ENCODE measurements at places on chromosomes 6 and 20. TPM values are rescaled to one million over a fixed set of nuclear protein-coding genes. Genes with fewer than 3 reads are reported as not detected.

The TRERF1 gene
- 5.4 TPM for total RNA-seq

The PEX7 gene
- 20.0 TPM for total RNA-seq

The SRSF12 gene
- total RNA-seq, result not detected

The CASS4 gene
- total RNA-seq, result 3.4 TPM

The MYBL2 gene
- total RNA-seq, result 0.32 TPM

The CD109 gene
- total RNA-seq, result 10.2 TPM

The TGM2 gene
- total RNA-seq, result 44.9 TPM

The MAP7 gene
- total RNA-seq, result 16.4 TPM

The COL12A1 gene
- total RNA-seq, result 90.9 TPM

The PTCRA gene
- not detected for total RNA-seq

The FLRT3 gene
- under 0.01 TPM for total RNA-seq

The SLC32A1 gene
- not detected for total RNA-seq

The LY6G6F gene
- not detected for total RNA-seq

The CRISP2 gene
- total RNA-seq, result not detected

The TREM1 gene
- total RNA-seq, result 1.3 TPM

The FRK gene
- total RNA-seq, result 0.64 TPM

The PI3 gene
- total RNA-seq, result not detected

The ANKRD66 gene
- total RNA-seq, result not detected

DNA sequence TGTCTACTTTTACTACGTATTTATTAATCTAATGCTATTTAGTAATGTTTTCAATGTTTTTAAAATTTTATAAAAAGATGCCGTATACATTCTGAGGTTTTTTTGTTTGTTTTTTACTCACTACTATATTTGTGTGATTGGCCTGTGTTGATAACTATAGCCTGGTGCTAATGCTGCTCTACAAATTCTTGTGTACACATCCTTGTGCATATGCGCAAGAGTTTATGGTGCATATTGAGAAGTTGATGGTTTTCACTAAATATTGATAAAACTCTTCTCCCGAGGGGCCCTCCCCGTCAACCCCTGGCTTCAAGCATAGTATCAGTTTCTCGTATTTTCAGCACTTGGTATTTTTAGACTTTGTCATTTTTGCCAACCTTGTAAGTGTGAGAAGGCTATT lies 59.9 kb downstream of the E2F3 start:
- DNase-seq, result no peak

DNA sequence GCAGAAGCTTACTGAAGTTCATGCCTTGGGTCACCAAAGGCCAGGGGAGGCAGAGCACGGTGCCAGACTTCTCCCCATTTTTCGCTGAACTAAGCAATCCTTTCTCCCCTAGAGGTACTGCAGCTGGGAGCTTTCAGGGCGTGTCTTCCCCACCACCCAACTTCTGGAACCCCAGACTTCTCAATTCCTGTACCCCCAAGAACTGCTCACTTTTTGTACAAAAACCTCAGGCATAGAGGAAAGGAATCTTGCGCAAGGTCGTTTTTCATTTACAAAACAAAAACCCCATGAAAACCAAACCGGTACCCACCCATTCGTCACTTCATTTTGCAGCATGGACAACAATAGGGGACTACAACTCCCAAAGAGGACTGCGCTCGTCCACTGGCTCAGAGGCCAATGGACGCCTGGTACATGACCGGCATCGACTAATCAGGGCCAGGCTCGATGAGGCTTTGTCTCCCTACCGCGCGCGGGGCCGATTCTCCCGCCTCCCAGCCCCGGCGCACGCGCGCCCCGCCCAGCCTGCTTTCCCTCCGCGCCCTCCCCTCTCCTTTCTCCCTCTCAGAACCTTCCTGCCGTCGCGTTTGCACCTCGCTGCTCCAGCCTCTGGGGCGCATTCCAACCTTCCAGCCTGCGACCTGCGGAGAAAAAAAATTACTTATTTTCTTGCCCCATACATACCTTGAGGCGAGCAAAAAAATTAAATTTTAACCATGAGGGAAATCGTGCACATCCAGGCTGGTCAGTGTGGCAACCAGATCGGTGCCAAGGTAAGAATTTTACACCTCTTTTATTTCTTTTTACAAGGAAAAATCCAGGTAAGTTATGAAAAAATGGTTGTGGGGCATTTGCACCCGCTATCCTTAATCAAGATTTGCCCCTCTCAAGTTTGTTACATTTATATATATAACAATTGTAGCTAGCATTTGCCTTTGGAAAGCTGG lies at the start of gene TUBB:
Gene TUBB, plus strand, starts transcription at position 562 of the 947 bp plus-strand sequence. Its CDS starts 155 bp downstream, at position 717.
- peak; percentile 97 for DNase-seq

GRCh38 chr6:42748203-42748898 lies 2.4 kb upstream of the TBCC start:
- DNase-seq, result no peak

GRCh38 chr6:13239530-13240455 lies 88.5 kb downstream of the TBC1D7 start:
- no peak for DNase-seq

DNA sequence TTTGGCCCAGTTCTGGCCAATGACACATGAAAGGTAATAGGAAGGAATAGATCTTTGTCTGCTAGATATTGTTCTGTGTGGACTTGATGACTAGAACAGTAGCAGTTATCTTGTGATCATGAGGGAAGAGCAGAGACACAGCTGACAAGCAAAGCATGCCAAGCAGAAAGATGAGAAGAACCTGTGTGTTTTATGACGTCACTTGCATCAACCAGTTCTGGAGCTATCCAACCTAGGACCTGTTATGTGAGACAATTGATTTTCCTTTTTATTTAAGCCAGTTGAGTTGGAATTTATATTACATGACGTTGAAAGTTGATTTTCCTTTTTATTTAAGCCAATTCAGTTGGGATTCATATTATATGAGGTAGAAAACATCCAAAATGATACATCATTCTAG lies 143.2 kb downstream of the MCHR2 start:
- no peak for DNase-seq

- no peak for DNase-seq
Observed at GRCh38 chr6:163397326-163397725, 17.2 kb upstream of the QKI start.

DNA sequence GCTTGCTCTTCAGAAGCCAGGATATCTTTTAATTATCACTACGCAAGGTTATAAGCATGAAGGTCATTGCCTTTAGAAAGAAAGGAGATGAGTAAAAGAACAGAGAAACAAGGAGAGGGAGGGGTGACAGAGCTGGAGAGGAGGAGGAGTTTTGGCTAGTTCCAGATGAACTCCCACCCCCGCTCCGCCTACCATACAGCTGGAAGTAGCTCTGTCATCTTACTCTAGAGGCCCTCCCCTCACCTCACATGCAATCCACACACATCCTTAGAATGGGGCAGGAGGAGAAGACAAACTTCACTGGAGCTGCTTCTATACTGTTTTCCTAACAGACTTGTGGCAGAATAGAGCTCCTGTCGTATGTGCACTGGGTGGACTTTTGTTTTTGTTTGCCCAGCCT lies 144.7 kb downstream of the SCML4 start:
- DNase-seq, result no peak

GRCh38 chr6:81731814-81732213 lies 20.7 kb downstream of the TENT5A start:
- no peak for DNase-seq

- DNase-seq, result no peak
Observed at GRCh38 chr20:64106435-64106961, 867 bp downstream of the NPBWR2 start.

- no peak for DNase-seq
Observed at GRCh38 chr6:143967706-143968376, 40.2 kb downstream of the PLAGL1 start.

DNA sequence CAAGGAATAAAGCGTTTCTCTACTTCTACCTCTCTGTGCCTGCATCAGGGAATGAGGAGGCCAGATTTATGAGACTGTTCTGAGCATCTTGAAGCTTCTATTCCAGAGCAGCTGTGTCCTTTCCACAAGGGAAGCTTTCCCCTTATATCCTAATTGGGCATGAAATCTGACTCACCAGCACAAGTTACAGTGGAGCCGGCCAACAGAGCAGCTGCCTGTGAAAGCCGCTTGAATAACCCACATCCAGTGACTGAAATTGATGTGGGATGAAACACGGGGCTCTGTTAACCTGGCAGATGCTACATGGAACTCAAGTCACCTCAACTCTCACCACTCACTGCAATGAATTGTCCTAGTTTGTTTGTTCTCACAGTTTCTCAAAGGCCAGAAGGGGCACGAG lies 400.3 kb downstream of the TFAP2A start:
- DNase-seq, result no peak

- DNase-seq, result no peak
Observed at GRCh38 chr6:37990762-37991525, 171.4 kb downstream of the ZFAND3 start.

- no peak for DNase-seq
Observed at GRCh38 chr6:127376685-127377084, 33.3 kb upstream of the ECHDC1 start.

DNA sequence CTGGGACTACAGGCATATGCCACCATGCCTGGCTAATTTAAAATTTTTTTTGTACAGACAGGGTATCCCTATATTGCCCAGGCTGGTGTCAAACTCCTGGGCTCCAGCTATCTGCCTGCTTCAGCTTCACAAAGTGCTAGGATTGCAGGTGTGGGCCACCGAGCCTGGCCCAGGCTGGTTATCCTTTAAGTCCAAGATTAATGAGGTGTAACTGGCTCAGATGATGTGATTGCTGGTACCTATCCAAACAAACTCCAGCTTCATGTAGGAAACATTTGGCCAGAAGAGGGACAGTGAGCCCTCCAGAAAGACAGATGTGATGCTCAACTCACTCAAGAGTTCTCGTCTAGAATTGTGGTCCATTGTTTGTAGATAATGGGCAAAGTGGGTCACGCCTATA lies 9.2 kb upstream of the ZNF318 start:
- no peak for DNase-seq

GRCh38 chr20:33005908-33006775 lies 1.4 kb upstream of the BPIFB2 start:
- no peak for DNase-seq

- no peak for DNase-seq
Observed at GRCh38 chr20:1534526-1534925, 23.0 kb downstream of the SIRPD start.

GRCh38 chr6:40611434-40611833 lies 24.3 kb upstream of the LRFN2 start:
- no peak for DNase-seq

DNA sequence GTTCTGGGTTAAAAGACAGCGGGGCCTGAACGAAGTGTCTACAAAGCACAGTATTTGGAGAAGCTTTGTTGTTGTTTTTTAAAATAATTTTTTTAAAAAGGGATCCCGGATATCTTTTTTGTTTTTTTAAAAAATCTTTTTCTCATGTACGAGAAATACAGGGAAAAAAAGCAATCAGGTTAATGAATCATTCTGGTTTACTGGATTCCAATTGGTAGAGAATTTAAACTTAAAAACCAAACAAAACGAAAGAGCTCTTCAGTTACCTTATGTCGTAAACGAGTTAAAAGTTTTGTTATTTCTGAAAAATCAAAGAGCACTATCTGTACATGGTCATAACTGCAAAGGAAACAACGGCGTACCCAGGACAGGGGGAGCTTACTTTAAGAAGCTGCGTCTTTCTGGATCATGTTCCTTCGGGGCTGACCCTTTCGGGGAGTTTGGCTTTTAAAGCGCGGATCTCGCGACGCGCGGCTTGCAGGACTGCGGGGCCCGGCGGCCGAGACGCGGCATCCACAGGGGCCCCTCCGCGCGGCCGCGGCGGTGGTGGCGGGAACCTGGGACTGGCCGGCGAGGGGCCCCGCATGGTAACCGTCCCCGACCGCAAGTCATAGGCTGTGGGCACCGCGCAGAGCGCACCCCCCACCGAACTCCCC lies 927 bp downstream of the IL20RA start:
- DNase-seq, result no peak

- DNase-seq, result no peak
Observed at GRCh38 chr6:14209000-14209399, 91.4 kb downstream of the CD83 start.

- DNase-seq, result no peak
Observed at GRCh38 chr6:33762713-33763112, 16.0 kb upstream of the IP6K3 start.

DNA sequence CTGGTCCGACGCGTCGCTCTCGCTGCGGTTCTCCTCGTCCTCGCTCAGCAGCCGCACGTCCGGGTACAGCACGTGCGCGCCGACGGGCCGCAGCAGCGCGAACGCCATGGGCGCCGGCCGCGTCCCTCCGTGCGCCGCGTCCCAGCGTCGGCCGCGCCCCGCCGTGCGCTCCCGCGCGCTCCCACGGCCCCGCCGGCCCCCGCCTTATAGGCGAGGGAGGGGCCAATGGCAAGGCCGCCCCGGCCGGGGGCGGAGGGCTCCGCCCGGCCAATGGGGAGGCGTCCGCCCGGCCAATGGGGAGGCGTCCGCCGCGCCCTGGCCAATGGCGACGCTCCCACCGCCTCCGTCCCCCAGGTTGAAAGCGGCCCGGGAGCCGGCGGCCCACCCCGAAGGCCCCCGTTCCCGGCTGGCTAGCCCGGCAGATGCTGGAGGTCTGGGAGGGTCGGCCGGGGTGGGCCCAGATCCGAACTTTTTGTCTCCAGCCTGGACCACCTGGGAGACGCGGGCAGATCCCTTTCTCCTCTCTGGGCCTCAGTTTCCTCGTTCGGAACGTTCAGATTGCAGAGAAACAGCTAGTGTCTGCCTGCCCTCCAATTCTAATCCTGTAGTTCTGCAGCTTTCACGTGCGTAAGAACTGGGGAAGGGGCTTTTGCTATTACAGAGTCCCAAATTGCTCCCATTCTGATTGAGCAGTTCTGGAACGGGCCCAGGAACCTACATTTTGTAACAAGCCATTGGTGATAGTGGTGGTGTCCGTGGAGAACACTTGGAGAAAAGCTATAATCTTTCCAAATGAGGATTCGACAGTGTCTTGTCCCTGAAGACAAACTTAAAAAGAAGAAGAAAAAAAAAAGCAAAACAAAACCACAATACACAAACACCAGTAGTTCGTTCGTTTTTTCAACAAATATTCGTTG lies at the start of gene TCF15:
Gene TCF15, minus strand, starts transcription at position 180 of the 917 bp plus-strand sequence. Its CDS starts 72 bp downstream, at position 108.
- no peak for DNase-seq

GRCh38 chr20:33158637-33159385 lies 9.1 kb upstream of the BPIFA2 start:
- no peak for DNase-seq

GRCh38 chr6:31794866-31795615 lies 511 bp downstream of the VARS1 start:
- DNase-seq, result no peak

- no peak for DNase-seq
Observed at GRCh38 chr20:18412221-18412901, 54.5 kb downstream of the DZANK1 start.

DNA sequence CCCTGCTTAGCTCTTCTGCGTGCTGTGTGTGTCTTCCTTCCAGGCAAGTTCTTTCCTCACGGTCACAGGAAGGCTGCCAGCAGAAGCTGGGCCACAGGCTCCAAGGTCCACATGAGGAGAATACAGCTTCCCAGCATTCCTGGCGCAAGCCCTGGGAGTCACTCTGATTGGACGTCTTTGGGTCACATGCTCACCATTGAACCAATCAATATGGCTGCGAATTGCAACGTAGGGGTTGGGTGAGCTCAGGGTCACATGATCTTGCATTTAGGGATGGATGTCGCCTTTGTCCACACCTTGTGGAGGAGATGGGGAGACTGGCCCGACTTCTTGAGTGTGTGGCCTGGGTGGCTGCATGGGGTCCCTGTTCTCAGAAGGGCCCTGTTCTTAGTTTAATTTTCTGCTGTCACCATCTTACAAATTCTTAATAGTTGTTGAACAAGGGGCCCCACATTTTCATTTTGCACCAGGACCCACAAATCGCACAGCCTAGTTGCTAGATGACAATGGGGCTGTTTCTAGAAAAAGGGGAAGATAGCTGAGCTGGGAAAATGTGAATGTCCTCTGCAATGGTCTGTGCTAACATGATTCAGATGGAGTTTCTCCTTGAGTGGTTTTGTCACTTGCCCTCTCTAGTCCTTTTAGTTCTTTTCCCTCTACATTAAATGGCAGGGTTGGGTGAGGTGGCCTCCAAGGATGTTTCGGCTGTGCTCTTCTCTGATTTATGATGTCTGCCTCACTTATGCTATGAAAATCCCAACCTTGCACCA lies 149.6 kb downstream of the CDH26 start:
- no peak for DNase-seq
